ENCODE measurements at places on chromosomes 11 and 22. TPM values are rescaled to one million over a fixed set of nuclear protein-coding genes. Genes with fewer than 3 reads are reported as not detected.

DNA sequence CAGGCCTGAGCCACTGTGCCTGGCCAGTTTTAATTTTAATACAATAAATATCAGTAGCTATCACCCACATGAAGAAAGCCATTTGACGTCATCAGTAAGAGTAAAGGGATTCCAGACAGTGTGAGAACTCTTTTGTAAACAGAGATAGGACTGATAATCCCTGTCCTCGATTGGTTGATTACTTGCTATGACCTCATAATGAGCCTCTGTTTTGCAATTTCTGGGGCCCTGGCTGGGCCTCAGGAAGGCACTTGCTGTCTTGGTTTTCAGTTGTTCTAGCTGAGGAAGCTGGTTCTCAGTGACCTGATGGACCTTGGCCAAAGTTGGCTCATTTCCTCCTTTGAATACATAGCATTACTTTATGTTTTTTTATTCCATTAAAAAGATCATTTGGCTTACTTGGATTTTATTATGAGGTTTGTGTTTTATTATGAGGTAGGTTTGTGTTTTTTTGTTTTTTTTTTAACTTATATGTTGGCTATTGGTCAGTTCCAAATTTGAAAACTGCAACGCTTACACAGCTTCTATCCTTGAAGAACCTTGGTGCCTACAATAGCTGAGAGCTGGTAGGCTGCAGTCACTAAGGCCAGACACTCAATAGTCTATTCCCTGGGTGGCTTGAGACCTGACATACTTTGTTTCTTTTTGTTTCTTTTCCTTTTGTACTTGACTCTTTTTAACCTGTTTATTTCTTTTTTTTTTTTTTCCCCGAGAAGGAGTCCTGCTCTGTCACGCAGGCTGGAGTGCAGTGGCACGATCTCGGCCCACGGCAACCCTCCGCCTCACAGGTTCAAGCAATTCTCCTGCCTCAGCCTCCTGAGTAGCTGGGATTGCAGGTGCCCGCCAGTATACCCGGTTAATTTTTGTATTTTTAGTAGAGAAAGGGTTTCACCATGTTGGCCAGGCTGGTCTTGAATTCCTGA lies 20.0 kb downstream of the MARK2 start:
- peak; percentile 33 for DNase-seq
- no peak overlapping the region for H3K4me3 ChIP-seq
- H3K4me1 ChIP-seq, result no peaks in the 10 kb centered on the region
- H3K27ac ChIP-seq, result no peak overlapping the region
- no peaks in the 10 kb centered on the region for H3K27me3 ChIP-seq

GRCh38 chr11:20360650-20361049 lies 2.9 kb upstream of the HTATIP2 start:
- H3K27ac ChIP-seq, result no peak overlapping the region
- H3K36me3 ChIP-seq, result no peaks in the 10 kb centered on the region
- H3K4me3 ChIP-seq, result no peak overlapping the region

DNA sequence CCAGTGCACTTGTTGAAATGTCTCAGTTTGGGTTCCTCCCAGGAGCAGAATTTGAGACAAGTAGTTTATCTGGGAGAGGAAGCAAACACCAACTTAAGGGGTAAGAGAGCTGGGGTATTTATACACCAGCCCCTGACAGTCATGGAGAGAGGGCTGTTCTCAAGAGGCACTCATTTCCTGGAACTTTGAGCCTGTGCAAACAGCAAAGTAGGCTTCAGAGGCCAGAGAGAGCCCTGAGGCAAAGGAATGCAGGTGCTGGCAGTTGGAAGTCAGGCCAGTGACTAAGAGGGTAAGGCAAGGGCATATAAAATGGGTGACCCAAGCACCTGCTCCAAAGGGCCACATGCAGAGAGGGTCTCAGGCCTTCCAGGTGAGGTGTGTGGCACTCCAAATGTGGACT lies 16.1 kb downstream of the MS4A18 start:
- H3K36me3 ChIP-seq, result no peaks in the 10 kb centered on the region
- H3K27me3 ChIP-seq, result no peaks in the 10 kb centered on the region
- DNase-seq, result no peak
- no peak overlapping the region for H3K27ac ChIP-seq
- H3K4me3 ChIP-seq, result no peak overlapping the region

- peak overlapping the region; percentile 85 for H3K27ac ChIP-seq
- H3K4me1 ChIP-seq, result peaks cover 27% of the 10 kb centered on the region
- H3K4me3 ChIP-seq, result no peak overlapping the region
- no peaks in the 10 kb centered on the region for H3K36me3 ChIP-seq
- H3K27me3 ChIP-seq, result no peaks in the 10 kb centered on the region
Observed at GRCh38 chr11:35030716-35031213, 108.2 kb upstream of the CD44 start.

DNA sequence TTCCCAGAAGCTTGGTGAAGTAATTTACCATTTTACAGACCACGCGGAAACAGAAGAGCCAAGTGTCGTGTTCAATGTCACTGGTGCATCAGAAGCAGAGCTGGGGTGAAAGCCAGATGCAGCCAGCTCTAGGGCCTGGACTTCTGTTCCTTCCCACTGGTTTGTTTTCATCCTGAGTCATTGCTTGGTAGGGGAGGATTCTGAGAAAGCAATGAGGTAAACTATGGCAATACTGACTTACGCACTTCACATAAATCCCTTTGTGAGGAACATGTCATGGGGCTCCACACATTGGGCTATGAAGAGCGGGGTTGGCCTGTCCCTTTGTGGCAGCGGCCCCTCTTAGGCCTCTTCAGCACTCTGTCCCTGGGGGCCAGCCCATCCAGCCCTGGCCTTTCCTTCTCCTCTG lies 52.4 kb upstream of the RBFOX2 start:
- H3K27me3 ChIP-seq, result no peaks in the 10 kb centered on the region
- no peaks in the 10 kb centered on the region for H3K36me3 ChIP-seq
- peak; percentile 97 for DNase-seq

- H3K4me3 ChIP-seq, result peak overlapping the region; percentile 86
- H3K36me3 ChIP-seq, result no peaks in the 10 kb centered on the region
- peak; percentile 28 for DNase-seq
Observed at GRCh38 chr22:37609240-37610152, 862 bp downstream of the GGA1 start.

GRCh38 chr11:110512026-110512425 lies 82.3 kb downstream of the FDX1 start:
- no peak for DNase-seq
- H3K4me1 ChIP-seq, result peaks cover 2% of the 10 kb centered on the region
- H3K4me3 ChIP-seq, result no peak overlapping the region
- no peaks in the 10 kb centered on the region for H3K27me3 ChIP-seq

GRCh38 chr11:121839781-121840180 lies 276.2 kb downstream of the BLID start:
- peaks cover 5% of the 10 kb centered on the region for H3K4me1 ChIP-seq
- no peaks in the 10 kb centered on the region for H3K27me3 ChIP-seq
- no peaks in the 10 kb centered on the region for H3K36me3 ChIP-seq
- H3K4me3 ChIP-seq, result no peak overlapping the region
- no peak overlapping the region for H3K27ac ChIP-seq

- no peak overlapping the region for H3K4me3 ChIP-seq
- H3K36me3 ChIP-seq, result no peaks in the 10 kb centered on the region
Observed at GRCh38 chr22:50148991-50149721, 21.4 kb upstream of the PANX2 start.

DNA sequence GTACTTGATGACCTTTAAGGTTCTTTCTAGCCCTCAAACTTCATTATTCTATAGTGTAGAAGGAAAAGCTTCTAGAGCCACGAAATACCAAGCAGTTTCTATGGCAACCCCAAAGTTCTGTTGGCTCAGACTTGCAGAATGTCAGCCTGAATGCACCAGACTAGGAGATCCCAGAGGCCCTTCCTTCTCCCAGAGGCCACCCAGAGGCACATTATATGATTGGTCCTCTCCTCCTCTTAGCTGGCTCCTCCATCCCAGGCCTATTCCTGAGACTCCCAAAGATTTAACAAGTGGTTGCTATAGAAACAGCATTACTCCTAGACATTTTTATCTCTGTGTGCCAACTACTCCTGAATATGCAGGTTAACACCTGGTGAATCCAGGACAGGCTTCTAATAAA lies 69.2 kb upstream of the CCDC90B start:
- DNase-seq, result no peak
- no peaks in the 10 kb centered on the region for H3K36me3 ChIP-seq
- no peaks in the 10 kb centered on the region for H3K4me1 ChIP-seq
- no peak overlapping the region for H3K27ac ChIP-seq
- H3K27me3 ChIP-seq, result no peaks in the 10 kb centered on the region

GRCh38 chr22:49553076-49553475 lies 274.6 kb downstream of the BRD1 start:
- H3K27me3 ChIP-seq, result no peaks in the 10 kb centered on the region
- no peak for DNase-seq
- H3K4me1 ChIP-seq, result no peaks in the 10 kb centered on the region
- H3K4me3 ChIP-seq, result no peak overlapping the region

- no peaks in the 10 kb centered on the region for H3K36me3 ChIP-seq
- H3K27me3 ChIP-seq, result no peaks in the 10 kb centered on the region
- H3K4me3 ChIP-seq, result no peak overlapping the region
- H3K4me1 ChIP-seq, result peaks cover 20% of the 10 kb centered on the region
- H3K27ac ChIP-seq, result peak overlapping the region; percentile 70
Observed at GRCh38 chr11:122037911-122038310, 78.1 kb downstream of the BLID start.

DNA sequence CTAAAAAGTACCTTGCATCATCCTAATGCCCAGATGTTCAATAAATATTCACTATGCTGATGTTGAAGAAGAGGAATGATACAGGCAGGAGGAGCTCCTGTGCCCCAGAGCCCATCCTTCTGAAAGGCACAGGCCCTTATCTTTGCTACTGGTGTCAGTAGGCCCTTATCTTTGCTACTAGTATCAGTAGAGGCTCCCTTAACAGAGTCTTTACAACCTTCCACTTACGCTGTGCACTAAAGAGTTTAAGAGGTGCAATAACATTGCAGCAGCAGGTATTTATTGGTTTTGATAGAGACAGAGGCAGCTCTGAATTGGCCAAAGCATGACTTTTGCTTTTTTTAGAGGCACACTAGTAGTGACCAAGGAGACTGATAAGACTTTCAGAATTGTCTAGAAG lies 174.4 kb downstream of the TENM4 start:
- H3K27me3 ChIP-seq, result no peaks in the 10 kb centered on the region
- no peak overlapping the region for H3K4me3 ChIP-seq
- no peak for DNase-seq
- no peak overlapping the region for H3K27ac ChIP-seq

GRCh38 chr22:19181786-19182471 lies 3.4 kb upstream of the SLC25A1 start:
- no peak overlapping the region for H3K27ac ChIP-seq
- peaks cover 16% of the 10 kb centered on the region for H3K4me1 ChIP-seq
- H3K36me3 ChIP-seq, result peaks cover 2% of the 10 kb centered on the region
- no peak overlapping the region for H3K4me3 ChIP-seq
- no peaks in the 10 kb centered on the region for H3K27me3 ChIP-seq
- no peak for DNase-seq

GRCh38 chr11:8773916-8774539 lies 91.4 kb downstream of the RPL27A start:
- peaks cover 34% of the 10 kb centered on the region for H3K4me1 ChIP-seq
- H3K36me3 ChIP-seq, result peaks cover 1% of the 10 kb centered on the region
- no peak overlapping the region for H3K4me3 ChIP-seq
- no peak for DNase-seq

DNA sequence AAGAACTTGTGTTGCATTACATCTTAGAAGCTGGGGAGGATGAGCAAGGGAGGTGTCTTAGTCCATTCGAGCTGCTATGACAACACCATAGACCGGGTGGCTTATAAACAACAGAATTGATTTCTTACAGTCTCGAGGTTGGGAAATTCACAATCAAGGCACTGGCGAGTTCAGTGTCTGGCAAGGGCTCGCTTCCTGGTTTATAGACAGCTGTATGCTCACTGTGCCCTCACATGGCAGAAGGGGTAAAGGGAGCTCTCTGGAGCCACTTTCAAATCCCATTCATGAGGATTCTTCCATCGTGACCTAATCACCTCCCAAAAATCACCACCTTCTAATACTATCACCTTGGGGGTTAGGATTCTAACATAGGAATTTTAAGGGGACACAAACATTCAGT lies 150.0 kb upstream of the NECTIN1 start:
- H3K27ac ChIP-seq, result no peak overlapping the region
- no peaks in the 10 kb centered on the region for H3K36me3 ChIP-seq
- H3K27me3 ChIP-seq, result no peaks in the 10 kb centered on the region

- H3K27ac ChIP-seq, result no peak overlapping the region
- H3K4me3 ChIP-seq, result no peak overlapping the region
- no peaks in the 10 kb centered on the region for H3K36me3 ChIP-seq
Observed at GRCh38 chr22:25493794-25494193, 70.7 kb upstream of the GRK3 start.

DNA sequence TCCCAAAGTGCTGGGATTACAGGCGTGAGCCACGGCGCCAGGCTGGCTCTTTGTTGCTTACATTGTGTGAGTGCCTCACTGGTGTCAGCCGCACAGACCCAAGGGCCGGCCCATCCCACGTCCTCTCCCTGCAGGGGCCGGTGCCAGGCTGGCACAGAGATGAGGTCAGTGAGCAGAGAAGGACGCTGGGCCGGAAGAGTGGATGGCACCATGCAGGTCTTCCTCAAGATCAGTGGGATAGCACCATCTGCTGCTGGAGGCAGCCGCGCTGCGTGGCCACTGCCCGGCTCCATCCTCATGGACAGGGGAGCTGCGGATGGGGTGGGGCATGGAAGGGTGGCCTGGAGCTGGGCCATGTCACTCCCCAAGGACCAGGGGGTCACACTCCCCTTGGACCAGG lies 22.0 kb upstream of the FGF4 start:
- no peak overlapping the region for H3K4me3 ChIP-seq
- H3K27me3 ChIP-seq, result no peaks in the 10 kb centered on the region
- H3K36me3 ChIP-seq, result no peaks in the 10 kb centered on the region
- no peak overlapping the region for H3K27ac ChIP-seq
- DNase-seq, result no peak

DNA sequence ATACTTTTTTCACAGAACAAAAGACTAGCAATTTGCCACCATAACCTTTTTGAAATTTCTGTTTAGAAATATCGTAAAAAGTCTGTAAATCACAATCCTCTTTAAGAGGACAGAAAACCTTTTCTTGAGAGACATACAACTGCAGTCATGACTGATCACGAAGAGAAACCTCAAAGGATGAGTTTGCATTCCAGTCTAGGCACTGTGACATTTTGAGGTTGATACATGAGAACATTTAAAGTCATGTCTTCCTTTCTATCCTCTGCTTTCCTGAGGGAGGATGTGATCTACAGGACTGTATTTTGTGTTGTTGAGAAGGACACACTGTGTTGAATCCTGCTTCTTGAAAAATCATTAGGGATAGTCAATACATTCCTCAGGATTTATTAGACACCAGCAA lies 476.7 kb upstream of the CCDC179 start:
- DNase-seq, result no peak
- no peaks in the 10 kb centered on the region for H3K36me3 ChIP-seq
- no peak overlapping the region for H3K27ac ChIP-seq
- no peaks in the 10 kb centered on the region for H3K4me1 ChIP-seq
- no peaks in the 10 kb centered on the region for H3K27me3 ChIP-seq

GRCh38 chr22:37496651-37497050 lies 10.5 kb upstream of the MFNG start:
- no peak overlapping the region for H3K4me3 ChIP-seq
- DNase-seq, result no peak
- H3K4me1 ChIP-seq, result peaks cover 14% of the 10 kb centered on the region

- H3K27me3 ChIP-seq, result no peaks in the 10 kb centered on the region
- H3K27ac ChIP-seq, result no peak overlapping the region
- H3K4me1 ChIP-seq, result peaks cover 17% of the 10 kb centered on the region
- no peaks in the 10 kb centered on the region for H3K36me3 ChIP-seq
Observed at GRCh38 chr22:43833286-43834240, 21.5 kb upstream of the EFCAB6 start.

The OR4C11 gene
- total RNA-seq, result not detected

The DDTL gene
- 2.1 TPM for total RNA-seq

The APOL3 gene
- 32.4 TPM for total RNA-seq

The UCP2 gene
- total RNA-seq, result 4.8 TPM

The CHRM1 gene
- total RNA-seq, result not detected

The OOSP1 gene
- not detected for total RNA-seq

The DAGLA gene
- 2.0 TPM for total RNA-seq

The ROBO4 gene
- 0.66 TPM for total RNA-seq

The IGSF9B gene
- total RNA-seq, result 0.26 TPM

The JAML gene
- not detected for total RNA-seq

The CENPM gene
- 11.6 TPM for total RNA-seq
